M059J (cell line): ENCODE measurements at places on chromosomes 4 and X. TPM values are rescaled to one million over a fixed set of nuclear protein-coding genes. Genes with fewer than 3 reads are reported as not detected.

Gene CAPN6
- not detected in 2 replicates for total RNA-seq

Gene EDA
- total RNA-seq: 0.30 TPM in 1 of 2 replicates, not detected in the other

DNA sequence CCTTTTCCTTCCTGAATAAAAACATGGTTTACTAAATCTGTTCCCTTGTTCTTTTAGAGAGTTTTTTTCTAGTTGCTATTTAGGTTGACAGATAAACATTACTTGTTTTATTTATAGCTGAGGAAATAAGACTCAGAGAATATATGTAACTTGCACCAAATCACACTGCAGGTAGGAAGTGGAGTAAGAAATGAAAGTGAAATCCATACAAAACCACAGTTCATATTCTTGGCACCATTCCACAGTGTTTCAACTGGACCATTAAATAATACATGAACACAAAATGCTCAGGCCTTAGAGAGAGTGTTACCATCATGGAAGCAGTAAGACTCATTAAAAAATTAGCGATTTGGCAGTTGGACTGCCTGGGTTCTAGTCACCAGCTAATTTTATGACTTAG lies 326.9 kb upstream of the SLIT2 start:
- DNase-seq: peak; percentile 47

- peak; percentile 67 for DNase-seq
These were observed 3.4 kb downstream of the PF4V1 start for GRCh38 chr4:73856518-73856917.

GRCh38 chr4:178917756-178918155 lies 1475.5 kb upstream of the AGA start:
- DNase-seq: no peak
